ENCODE measurements at places on chromosomes 1 and 21. TPM values are rescaled to one million over a fixed set of nuclear protein-coding genes. Genes with fewer than 3 reads are reported as not detected.
A peak's percentile ranks its signal among the peaks of the same experiment; 100 is the strongest.

The COL9A2 gene
- 7.6 TPM for total RNA-seq

The IBA57 gene
- total RNA-seq, result 10.7 TPM

- no peak for DNase-seq
- H3K27ac ChIP-seq, result no peak overlapping the region
- H3K36me3 ChIP-seq, result no peaks in the 10 kb centered on the region
- H3K4me3 ChIP-seq, result peak overlapping the region; percentile 27
These were observed 96.8 kb downstream of the INTS7 start for GRCh38 chr1:211938561-211938997.

DNA sequence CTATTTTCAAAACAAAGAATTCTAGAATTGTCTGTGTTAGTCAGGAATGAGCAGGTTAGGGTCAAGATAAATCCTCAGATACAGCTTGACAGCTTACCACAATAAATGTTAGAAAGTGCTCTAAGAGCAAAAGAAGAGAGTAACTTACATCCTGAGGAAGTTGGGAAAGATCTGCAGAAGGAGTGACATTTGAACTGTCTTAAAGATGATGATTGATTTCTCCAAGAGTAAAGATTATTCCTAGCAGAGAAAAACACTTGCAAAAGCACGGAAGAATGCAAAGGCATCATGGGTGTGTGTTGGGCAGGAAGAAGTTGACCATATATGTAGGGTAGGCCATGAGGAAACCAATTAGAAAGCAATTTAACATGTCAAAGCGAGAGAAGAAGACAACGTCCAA lies 175.4 kb downstream of the LRRC7 start:
- no peaks in the 10 kb centered on the region for H3K27me3 ChIP-seq
- H3K4me3 ChIP-seq, result no peak overlapping the region

- H3K36me3 ChIP-seq, result no peaks in the 10 kb centered on the region
- H3K4me1 ChIP-seq, result no peaks in the 10 kb centered on the region
- H3K27me3 ChIP-seq, result no peaks in the 10 kb centered on the region
- no peak for DNase-seq
These were observed 65.5 kb downstream of the DDX20 start for GRCh38 chr1:111821121-111821745.

GRCh38 chr1:89310505-89310904 lies 37.8 kb upstream of the GBP5 start:
- no peak for DNase-seq
- H3K36me3 ChIP-seq, result no peaks in the 10 kb centered on the region
- H3K27ac ChIP-seq, result peak overlapping the region; percentile 71
- H3K4me3 ChIP-seq, result peak overlapping the region; percentile 12

GRCh38 chr1:93694039-93694438 lies 12.4 kb upstream of the BCAR3 start:
- H3K27ac ChIP-seq, result no peak overlapping the region
- no peak for DNase-seq
- no peaks in the 10 kb centered on the region for H3K36me3 ChIP-seq
- H3K27me3 ChIP-seq, result no peaks in the 10 kb centered on the region

Data from lower lobe of right lung (tissue), 2 donors.